Activated CD4-positive, CD25-positive, alpha-beta regulatory T cell (primary cell): ENCODE measurements at places on chromosomes 7 and 10.

- no peak for DNase-seq
Observed at GRCh38 chr10:17062493-17062892, 67.1 kb downstream of the CUBN start.

- DNase-seq: no peak
Observed at GRCh38 chr10:130360826-130361311, 224.7 kb downstream of the GLRX3 start.

DNA sequence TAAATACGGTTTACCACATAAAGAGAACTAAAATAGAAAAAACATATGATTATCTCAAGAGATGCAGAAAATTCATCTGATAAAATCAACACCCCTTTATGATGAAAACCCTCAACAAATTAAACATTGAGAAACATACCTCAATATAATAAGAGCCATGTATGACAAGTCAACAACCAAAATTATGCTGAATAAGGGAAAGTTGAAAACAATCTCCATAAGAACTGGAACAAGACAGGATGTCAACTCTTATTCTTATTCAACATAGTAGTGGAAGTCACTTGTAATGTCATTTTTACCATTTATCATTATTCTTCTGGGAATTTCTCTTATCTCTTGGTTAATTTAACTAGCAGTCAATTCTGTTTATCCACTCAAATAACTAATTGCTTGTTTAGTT, 79.0 kb downstream of the PCDH15 start:
- no peak for DNase-seq

DNA sequence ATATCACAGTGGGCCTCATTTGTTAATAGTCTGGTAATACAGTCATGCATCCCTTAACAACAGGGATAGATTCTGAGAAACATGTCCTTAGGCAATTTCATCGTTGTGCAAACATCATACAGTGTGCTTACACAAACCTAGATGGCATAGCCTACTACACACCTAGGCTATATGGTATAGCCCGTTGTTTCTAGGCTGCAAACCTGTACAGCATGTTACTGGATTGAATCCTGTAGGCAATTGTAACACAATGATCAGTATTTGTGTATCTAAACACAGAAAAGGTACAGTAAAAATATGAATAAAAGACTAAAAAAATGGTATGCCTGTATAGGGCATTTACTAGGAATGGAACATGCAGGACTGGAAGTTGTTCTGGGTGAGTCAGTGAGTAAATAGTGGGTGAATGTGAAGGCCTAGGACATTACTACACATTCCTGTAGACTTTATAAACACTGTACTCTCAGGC, 12.0 kb upstream of the RHOBTB1 start:
- DNase-seq: no peak

- DNase-seq: no peak
Observed at GRCh38 chr10:22959292-22959691, 31.4 kb downstream of the ARMC3 start.
